Activated T-helper 1 cell treated with anti-CD3 and anti-CD28 coated beads, Interleukin-2, amount 50 U/mL, for 16 hours (primary cell): ENCODE measurements at places on chromosomes 2 and 18.

- DNase-seq = no peak
These were observed 114.1 kb downstream of the EPB41L3 start for GRCh38 chr18:5429681-5430080.

DNA sequence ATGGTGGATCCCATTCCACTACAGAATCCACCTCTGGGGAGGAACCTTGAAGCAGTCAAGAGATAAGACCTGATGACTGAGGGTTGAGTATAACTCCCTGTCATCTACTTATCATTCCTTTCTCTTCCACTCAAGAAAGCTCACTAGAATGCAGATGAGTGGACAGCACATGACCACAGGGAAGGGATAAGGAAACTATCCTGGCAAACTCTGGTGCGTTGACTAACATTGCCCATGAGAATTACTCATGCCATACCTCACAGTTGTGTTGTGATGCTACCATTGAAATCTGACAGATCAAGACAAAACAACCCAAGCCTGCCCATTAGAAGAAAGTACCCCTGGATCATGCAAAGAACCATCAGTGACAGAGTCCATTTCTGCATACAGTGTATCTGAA lies 26.5 kb downstream of the SLC16A14 start:
- no peak for DNase-seq

DNA sequence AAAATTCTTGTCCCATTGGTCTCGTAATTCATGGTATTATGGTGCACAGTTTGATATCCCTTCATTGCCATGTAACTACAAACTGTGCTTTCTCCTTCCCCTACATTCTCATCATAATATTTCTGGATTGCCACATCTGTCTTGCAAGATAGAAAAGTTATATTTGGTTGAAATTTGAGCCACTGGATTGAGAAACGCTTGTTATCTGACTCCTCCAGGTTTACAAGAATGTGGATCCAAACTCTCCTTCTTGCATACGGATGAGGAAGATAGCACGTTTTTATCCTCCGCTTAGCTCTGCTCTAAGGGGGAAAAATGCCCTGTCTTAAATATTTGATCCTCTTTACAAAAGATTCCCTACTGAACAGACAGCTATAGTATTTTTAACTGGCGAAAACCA lies 438.2 kb downstream of the TSN start:
- DNase-seq = no peak

DNA sequence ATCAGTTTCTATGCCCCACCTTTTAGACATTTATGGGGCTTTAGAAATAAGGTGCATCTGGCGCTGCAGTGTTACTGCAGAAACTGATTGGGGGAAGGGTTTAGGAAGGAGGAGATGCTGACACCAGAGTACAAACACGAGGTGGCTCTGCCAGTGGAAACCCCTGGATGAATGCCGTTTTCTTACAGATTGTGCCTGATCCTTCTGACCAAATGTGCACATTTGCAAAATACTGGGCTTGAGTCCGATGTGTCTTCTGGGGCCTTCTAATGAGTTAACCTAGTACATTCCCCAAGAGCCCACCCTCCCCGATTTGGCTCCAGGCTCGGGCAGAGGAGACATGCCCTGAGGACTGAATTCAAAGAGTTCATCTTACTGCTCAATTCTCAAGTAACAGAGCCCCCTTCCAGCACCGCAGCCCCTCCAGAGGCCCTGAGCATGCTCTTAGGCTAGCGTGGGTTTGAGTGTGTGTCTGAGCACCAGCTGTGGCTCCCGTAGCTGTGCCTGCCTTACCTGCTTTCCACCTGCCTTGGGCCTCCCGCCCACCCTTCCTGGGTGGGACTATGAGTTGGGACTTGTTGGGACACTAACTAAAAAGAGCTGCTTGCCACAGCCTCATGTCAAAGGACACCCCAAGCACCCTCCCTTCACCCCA lies 116.7 kb upstream of the COPS8 start:
- DNase-seq = no peak

- no peak for DNase-seq
These were observed 8.7 kb upstream of the SERPINB13 start for GRCh38 chr18:63578357-63578958.

- DNase-seq = no peak
These were observed 102.3 kb downstream of the BOD1L2 start for GRCh38 chr18:57249179-57249578.

DNA sequence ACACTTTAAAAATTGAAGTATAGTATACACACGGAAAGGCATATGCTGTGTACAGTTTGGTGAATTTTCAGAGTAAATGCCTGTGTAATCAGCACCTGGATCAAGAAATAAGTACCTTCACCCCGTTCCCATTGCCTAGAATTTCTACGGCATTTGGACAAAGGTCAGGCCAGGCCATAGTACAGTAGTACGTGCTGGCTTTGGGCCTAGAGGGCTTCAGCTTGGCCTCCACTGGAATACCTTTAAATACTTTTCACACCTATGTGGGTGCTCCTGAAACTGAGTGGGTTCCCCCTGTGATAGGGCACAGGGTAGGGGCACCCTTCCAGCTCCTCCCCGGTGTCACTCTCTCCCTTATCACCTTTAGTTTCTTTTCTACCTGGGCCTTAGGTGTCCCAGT lies 26.5 kb downstream of the TET3 start:
- DNase-seq = no peak

DNA sequence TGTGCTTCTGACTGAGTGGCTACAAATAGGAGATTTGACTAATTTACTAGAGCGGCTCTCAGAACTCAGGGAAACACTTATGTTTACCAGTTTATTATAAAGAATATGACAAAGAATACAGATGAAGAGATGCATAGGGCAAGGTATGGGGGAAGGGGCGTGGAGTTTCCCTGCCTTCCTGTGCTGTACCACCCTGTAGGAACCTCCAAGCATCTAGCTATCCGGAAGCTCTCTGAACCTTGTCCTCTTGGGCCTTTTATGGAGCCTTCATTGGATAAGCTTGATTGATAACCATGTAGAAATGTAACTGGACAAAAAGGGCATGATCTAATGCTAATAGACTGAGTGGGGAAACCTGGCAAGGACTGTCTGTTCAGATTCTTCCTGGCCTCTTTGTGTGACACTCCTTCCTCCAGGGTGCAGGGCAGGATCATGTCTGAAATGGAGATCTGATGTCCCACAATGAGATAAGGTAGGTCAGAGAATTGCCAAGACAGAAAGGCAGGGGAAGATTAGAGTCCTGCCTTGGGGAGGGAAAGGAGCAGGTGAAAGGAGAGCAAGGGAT lies 101.8 kb upstream of the NPAS2 start:
- DNase-seq = no peak

DNA sequence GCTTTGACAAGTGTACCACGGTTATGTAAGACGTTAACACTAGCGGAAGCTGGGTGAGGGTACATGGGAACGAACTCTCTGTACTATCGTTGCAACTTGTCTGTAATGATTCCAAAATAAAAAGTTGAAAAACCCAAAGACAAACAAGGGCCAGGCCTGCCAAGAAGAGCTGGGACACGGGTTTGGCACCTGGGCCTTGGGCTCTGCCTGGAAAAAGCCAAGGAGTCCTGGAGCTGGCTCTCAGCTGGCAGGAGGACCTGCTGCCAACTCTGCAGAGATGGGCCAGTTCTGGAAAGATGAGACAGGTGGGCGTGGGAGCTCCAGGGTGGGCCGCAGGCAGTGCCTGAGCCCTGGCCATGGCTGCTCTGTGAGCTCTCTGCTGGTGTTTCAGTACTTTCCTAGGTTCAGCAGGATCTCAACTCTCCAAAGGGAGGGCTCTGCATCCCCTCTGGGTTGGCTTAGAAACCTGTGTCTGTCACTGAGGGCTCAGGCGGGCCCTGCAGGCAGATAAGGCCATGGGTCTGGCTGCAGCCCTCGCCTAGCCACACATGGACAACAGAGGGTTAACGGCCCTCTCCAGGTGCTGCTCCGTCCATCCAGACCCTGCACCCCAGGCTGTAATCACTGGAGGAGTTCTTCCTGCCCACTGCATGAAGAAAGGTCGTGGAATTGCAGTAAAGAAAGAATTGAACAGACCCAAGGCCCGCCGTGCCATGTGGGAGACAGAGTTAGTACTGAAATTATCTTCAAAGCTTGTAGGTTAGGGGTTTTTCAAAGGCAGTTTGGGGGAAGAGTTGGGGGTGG lies 89.9 kb downstream of the RHOB start:
- DNase-seq = no peak

DNA sequence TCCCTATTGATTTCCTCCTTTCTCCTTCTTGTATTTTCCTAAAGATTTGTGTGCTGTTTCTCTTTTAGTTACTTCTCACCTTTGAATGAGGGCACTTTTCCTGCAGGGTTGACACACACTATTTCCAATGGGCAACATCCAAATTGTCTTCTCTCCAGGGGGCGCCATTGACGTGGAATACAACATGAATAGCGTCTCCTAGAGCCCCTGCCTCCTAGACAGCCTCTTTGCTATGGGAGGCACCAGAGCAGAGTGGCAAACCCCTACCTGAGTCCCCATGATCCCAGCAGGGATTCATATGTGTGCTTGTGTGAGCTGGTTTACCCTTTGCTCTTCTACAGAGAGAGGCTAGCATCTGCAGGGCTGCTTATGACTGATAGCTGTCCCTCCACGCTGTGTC lies 61.3 kb upstream of the ITSN2 start:
- DNase-seq = peak; percentile 16

- DNase-seq = no peak
These were observed 1.3 kb downstream of the HS1BP3 start for GRCh38 chr2:20649576-20649975.

GRCh38 chr2:196453613-196454047 lies 185.9 kb upstream of the CCDC150 start:
- DNase-seq = no peak

GRCh38 chr2:200403814-200404213 lies 97.3 kb downstream of the SPATS2L start:
- DNase-seq = no peak

GRCh38 chr2:6874032-6874431 lies 3.5 kb upstream of the RSAD2 start:
- no peak for DNase-seq

DNA sequence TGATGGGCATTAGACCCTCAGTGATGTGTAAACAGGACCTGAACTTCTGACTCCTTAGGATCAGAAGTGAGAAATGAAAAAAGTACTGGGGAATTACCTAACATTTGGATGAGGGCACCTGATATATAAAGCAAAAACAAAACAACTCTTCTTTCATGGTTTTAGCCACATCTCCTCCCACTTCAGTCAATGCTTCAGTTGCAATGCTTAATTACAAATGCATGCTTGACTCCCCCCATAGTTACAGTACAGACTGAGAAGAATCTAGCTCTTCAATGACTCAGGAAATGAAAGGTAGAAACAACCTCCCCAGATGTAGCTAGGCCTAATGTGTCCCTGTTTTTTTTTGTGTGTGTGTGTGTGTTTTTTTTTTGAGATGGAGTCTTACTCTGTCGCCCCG lies 276.8 kb upstream of the POU3F3 start:
- DNase-seq = no peak

DNA sequence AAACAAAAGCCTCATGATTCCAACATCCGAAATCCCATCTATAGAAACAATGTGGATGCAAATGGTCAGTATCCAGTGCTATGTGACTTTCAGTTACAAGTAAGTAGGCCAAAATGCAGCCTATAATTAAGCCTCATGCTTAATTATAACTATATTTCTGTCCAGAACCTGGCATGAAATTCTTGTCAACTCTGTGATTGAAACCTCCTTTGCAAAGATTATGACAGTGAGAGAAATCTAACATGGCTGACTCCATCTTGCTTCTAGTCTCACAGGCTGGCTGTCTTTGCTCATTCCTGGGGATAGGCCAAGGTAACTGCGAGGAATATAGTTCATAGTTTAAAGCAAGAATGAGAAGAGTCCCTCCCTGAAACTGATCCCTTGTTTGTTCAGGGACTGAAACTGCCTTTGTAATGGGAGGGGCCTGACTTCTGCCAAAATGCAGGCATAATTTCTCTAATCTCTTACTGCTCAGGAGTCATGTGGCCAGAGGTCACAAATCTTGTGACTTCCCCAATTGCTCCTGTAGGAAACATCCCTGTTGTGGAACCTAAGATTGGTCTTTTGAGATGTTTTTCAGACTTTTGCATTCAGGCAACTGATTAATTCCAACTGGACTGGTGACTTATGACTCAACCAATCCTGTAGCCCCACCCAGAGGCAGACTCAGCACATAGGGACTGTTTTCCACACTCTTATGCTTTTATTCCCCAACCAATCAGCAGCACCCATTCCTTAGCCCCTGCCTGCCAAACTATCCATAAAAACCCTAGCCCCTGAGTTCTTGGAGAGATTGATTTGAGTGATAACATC lies 84.5 kb upstream of the TLK1 start:
- DNase-seq = no peak
